DMS53 (cell line): ENCODE measurements at places on chromosomes 13 and 19.

DNA sequence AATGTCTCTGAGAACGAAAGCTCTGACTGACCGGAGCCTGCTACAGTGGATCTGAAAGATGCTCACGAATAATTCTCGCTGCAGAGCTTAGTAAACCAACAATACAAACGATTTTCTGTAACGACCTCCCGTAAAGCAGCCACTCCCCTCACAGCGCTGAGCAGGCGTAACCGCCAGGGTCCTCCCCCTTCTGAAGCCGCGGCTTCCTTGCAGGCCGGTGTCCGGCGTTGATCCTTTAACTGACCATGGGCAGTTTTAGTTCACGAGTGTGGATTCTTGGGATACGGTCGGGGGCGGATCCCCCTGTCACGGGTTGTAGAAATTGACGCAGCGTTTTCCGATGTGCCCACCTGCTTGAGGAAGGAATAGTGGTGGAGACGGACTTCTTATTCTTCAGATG, 75.9 kb downstream of the ATP11A start:
- no peak for DNase-seq

GRCh38 chr19:55947532-55947931, at the start of gene NLRP8:
NLRP8 (plus strand) TSS chr19:55947832.
- DNase-seq: no peak

- DNase-seq: no peak
Measured at GRCh38 chr13:111483621-111483987, 163.2 kb downstream of the TEX29 start.

DNA sequence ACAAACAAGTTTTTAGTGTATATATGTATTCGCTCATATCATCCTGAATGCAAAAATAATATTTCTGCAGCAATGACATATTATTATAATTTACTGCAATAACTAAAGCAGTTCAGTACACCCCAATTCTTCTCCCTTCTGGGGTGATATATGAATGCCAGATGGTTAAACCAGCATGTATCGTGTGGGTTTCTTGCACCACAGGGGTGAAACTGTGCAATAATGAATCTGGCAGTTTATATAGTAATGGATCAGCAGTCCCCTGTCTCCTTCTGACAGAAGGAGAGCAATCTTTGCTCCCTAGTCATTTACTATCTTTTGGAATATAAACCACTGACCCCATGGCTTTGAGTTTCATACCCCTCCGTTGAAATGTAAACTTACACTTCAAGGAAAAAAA, 228.6 kb upstream of the KLHL1 start:
- no peak for DNase-seq
